ENCODE measurements at places on chromosomes 11 and 22.
A peak's percentile ranks its signal among the peaks of the same experiment; 100 is the strongest.

- DNase-seq, result no peak
Measured at GRCh38 chr11:111069066-111069465, 176.5 kb upstream of the POU2AF2 start.

DNA sequence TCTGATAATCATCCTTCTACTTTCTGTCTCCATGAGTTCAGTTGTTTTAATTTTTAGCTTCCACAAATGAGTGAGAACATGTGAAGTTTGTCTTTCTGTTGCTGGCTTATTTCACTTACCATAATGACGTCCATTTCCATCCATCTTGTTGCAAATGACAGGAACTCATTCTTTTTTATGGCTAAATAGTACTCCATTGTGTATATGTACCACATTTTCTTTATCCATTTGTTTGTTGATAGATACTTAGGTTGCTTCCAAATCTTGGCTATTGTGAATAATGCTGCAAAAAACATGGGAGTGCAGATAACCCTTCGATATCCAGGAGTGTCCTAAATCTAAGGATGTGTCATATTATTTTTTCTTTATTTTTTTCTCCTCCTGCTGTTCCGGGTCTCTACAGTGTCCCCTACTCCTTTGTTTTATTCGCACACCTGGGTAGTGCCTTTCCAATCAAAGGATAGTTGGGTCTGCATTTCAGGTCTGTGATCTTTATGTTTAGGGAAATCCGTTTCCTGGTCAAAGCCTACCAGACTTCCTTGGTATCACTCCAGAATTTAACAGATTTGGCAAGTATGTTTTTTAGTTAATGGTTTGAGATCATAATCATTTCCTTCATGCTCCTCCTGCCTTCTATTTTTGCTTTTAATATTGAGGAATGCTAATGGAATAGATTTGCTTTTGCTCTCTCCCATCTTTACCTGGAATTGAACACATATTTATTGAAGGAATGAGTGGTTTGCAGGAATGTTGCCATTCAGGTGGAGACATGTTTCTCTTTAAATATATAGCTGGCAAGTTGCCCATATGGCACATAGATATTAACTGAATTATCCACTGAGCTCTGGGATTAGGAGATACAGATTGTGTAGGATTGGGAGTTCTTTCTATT, 53.7 kb downstream of the ARHGEF12 start:
- no peak for DNase-seq

GRCh38 chr11:22775248-22775647, 54.4 kb downstream of the SVIP start:
- no peak for DNase-seq

GRCh38 chr11:65919573-65920371, 546 bp downstream of the DRAP1 start:
- no peak for DNase-seq

DNA sequence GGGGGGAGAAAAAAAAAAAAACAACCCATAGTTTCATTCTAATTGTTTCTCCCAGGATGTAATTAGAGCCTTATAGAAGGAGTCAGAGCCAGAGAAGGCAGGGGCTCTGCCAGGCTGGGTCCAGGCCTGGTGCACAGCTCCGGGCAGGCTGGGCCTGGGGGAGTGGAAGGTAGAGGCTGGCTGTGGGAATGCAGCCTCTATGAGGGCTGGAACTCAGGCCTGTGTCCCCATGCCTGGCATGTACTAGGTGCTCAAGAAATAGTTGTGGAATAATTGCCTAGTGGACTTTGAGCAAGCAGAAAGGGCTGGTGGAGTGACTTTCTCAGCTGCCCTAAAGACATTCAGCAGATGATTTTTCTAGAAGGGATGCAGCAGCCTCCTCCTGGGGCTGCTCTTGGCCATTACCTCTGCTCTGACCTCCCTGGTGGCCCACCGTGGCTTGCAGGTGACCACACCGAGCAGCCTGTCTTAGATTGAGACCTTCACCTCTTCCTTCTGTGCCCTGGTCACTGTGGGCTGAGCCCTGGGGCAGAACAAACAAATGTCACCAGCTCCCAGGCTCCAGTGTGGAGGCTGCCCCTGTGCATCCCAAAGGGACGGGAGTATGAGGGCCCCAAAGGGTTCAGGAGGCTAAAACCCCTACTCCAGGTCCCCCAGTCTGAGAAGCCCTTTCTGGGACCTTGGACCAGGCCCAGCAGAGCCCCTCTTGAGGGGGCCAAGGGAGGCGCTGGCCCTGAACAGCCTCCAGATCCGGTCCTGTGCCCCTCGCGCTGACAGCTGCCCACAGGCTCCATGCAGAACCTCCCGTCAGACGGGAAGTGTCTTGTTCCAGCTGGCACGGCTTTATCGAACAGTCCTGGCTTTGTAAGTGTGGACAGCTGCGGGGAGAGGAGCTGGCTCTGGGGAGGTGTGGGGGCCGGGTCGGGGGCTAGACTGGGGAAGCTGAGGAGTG, 18.8 kb downstream of the MYEOV start:
- no peak for DNase-seq

DNA sequence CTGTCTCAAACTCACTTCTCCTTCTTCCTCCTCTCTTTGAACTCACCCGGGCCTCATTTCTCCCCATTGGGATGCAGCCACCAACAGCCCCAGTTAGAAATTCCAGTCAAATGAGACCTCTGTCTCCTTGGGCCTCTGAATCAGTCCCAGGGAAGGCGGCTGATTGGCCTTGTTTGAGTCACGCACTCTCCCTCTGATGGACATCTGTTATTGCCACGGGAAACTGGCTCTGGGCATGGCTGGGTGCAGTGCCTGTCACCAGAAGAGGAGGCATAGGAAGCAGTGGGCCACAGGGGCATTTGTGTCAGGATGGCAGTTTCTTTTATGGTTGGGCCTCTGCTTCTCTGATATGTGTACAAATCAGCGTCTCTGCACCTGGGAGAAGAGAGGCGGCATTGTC, 9.6 kb upstream of the WNT11 start:
- no peak for DNase-seq

DNA sequence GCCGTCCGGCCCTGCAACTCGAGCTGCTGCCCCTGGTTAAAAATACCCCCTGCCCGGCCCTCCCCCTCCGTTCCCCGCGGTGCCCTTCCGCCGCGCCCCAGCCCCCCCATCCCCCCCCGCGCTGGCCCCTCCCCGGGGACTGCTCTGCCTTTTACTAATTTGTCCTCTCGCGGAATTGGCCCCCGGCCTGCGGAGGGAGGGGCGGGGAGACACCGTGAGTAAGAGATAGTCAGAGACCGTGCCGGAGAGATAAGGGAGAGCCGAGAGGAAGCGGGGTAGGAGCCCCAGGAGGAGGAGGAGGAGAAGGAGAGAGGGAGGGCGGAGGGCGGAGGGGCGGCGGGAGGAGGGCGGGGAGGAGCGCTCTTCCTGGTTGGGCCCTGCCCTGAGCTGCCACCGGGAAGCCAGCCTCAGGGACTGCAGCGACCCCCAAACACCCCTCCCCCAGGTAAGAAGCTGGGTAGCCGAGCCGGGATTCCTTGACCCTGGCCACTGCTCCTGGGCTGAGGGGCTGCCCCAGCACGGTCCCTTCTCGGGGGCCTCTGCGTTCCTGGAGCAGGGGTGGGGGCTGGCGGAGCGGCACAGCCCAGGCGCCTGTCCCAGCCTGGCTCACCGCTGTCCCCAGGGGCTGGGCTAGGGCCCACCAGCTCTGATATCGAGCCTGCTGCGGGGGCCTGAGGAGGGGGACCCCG, at the start of gene CAPN1:
Gene CAPN1, plus strand, starts transcription at position 360 of the 689 bp plus-strand sequence. CDS start 774 bp downstream, outside the sequence.
- peak; percentile 45 for DNase-seq

GRCh38 chr11:7603031-7603781, 70.1 kb downstream of the CYB5R2 start:
- DNase-seq, result no peak

DNA sequence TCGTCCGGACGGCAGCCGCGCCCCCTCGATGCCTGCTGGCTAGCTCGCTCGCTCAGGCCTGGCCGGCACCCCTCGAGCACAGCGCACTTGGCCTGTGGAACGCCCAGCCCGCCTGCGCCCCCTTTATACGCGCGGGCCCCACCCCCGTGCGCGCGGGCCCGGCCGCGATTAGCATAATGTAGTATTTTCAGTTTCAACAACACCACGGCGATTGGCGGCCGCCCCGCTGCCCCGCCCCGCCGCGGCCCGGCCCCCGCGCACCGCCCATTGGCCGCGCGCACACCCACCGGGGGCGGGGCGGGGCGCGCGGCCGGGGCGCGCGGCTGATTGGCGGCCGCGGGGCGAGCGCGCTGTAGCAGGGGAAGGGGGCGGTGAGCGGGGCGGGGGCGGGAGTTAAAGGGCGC, at the start of gene CDKN1C:
Gene CDKN1C, minus strand, starts transcription at position 98 of the 404 bp plus-strand sequence. CDS start 319 bp downstream, outside the sequence.
- peak; percentile 71 for DNase-seq

DNA sequence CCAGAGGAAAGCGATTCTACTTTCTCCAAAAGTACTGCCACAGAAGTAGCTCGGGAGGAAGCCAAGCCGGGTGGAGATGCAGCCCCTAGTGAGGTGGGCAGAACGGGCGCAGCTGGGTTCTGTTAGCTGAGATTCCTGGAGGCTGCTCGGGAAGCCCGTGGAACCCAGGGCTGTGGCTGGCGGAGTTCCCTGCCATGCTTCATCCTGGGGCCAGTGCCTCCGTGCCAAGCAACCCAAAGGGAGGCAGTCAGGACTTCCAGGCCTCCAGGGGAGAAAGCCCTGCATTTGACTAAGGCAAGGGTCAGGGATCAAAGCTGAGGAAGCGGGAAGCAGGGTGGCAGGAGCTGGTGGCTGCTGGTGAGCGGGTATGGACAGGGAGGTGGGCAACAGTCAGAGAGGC, 6.7 kb upstream of the TRMU start:
- DNase-seq, result no peak

DNA sequence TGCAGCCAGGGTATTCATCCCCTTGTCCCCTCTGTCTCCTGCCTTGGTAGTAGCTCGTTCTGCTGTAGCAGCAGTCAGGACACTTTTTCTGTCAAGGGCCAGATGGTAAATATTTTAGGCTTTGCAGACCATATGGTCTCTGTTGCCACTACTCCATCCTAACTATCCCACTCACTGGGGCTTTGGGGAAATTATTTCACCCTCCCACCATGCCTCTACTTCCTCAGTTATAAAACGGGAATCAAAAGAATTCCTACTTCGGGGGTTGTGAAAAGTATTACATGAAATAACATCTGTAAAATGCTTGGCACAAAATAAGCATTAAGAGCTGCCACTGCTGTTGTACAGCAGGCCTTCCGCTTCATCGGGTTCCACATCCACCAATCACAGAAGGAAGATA, 89.9 kb upstream of the LDLRAD3 start:
- DNase-seq, result no peak

- DNase-seq, result no peak
Measured at GRCh38 chr11:83364500-83365045, 78.4 kb upstream of the CCDC90B start.
